ENCODE measurements at places on chromosomes 12 and 14.

- no peak for DNase-seq
These were observed 2.3 kb downstream of the DICER1 start for GRCh38 chr14:95155045-95155444.

GRCh38 chr14:93892923-93893558 is 34.1 kb upstream of the FAM181A start:
- peak; percentile 56 for DNase-seq

DNA sequence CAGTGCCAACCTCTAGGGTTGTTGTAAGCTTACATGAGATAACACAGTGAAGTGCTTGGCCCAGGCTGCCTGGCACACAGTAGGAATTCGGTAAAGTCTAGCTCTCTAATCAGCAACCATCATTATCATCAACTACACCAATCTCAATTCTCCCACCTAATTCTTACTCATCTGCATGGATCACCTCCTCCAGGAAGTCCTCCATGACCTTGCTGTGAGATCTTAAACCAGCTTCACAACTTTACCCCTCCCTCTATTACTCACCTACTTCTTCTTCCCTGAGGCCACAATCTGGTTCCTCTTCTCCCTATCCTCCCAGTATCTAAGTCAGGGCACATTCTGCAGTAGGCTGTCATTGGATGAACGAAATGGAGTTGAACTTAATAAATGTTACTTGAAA is 67.3 kb downstream of the GSC start:
- DNase-seq: peak; percentile 63

GRCh38 chr14:87967496-87967895 is 25.5 kb downstream of the GALC start:
- DNase-seq: no peak

DNA sequence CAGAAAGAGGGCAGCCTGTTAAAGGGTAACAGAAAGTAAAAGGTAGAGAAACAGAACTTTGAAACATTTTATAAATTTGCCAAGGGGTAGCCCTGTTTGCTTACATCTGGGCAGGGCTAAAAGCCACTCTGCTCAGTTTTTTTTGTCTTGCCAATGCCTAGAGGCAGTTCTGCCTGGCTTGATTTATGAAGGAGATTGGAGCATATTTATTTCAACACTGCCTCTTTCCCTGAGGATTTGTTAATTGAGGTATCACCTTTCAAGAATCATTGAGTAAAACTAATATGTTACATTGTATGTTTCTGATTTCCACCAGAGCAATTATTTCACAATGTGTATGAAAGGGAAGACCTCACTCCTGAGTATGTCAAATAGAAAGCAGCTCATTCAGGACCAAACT is 160.8 kb downstream of the GXYLT1 start:
- DNase-seq: no peak

DNA sequence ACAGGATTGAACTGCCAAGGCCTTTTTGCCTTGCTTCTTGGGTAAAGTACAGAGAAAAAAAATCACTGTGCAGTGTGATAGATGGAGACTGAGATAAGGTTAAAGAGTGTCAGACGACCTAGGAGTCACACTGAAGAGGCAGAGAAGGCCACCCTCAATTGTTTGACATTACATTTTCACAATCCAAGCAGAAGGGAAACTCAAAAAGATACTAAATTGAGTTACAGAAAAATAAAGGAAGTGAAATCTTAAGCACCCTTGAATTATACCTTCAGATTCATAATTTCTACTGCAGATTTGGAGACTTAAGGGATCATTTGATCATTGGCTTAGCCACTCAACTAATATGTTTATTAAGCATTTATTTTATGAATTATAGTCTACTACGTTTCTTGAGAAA is 97.1 kb downstream of the MYF5 start:
- DNase-seq: no peak

GRCh38 chr12:76085520-76085868 is 1.0 kb upstream of the NAP1L1 start:
- no peak for DNase-seq

DNA sequence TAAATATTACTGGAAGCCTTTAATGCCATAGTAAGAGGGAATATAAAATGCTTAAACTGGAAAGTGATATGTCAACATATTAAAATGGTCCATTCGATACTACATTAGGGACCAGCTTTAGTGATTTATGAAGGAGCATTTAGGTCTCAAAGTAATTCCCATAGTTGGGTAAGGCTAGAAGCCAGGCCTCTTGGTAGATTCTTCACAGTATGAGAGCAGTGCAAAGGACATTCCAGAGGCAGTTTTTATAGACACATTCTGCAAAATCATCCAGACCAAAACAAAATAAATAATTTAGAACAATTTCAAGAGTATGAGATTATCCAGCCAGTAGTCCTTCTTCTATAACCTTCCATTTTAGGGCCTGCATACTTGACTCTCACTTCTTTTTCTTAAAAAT is 142.6 kb upstream of the PDZRN4 start:
- DNase-seq: no peak

- no peak for DNase-seq
These were observed 31.9 kb downstream of the TSPAN8 start for GRCh38 chr12:71125949-71126348.

GRCh38 chr12:7712841-7713442 is 1.7 kb downstream of the DPPA3 start:
- no peak for DNase-seq

GRCh38 chr14:52150162-52150561 is 81.3 kb upstream of the NID2 start:
- no peak for DNase-seq

GRCh38 chr14:99510556-99511139 is 29.4 kb downstream of the CCNK start:
- DNase-seq: no peak

DNA sequence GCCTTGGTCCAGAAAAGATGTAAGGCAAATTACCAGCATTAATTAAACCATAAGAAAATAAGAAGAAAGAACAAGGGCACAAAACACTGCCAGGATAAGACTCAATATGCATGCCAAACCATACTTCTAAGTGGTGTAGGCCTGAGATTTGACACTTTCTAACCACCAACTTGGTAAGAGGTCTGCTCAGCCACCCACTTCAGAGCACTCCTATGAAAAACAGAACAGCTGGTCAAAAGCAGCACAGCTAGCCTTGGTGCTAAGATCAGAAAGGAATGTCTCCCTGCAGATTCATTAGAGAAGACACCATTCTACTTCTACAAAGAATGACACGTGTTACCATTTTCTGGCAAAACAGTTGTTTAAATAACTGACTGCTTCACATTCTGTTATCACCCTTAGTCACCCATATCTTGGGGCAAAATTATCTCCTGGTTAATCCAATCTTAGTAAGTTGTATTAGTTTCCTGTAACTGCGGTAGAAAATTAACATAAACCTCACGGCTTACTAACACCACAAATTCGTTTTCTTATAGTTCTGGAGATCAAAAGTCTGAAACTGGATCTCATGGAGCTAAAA is 13.2 kb downstream of the RPS6KA5 start:
- no peak for DNase-seq

DNA sequence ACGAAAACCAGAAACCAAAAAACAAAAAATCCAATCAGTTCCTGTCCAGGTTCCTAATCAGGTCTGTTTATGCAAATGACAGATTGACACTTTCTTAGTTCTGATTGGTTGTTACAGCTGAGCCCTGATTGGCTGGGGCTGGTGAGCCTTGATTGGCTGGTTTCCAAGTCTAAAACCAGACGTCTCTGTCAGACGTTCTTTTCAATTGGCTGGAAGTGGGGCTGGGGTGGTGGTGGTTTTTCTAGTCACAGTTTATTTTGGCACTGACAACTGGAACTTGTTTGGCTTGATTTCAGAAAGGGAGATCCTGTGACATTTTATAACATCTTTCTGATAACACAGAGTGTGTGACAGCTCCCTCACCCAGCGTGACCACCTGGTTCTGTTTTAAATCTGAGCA is 36.1 kb upstream of the PRICKLE1 start:
- peak; percentile 4 for DNase-seq

DNA sequence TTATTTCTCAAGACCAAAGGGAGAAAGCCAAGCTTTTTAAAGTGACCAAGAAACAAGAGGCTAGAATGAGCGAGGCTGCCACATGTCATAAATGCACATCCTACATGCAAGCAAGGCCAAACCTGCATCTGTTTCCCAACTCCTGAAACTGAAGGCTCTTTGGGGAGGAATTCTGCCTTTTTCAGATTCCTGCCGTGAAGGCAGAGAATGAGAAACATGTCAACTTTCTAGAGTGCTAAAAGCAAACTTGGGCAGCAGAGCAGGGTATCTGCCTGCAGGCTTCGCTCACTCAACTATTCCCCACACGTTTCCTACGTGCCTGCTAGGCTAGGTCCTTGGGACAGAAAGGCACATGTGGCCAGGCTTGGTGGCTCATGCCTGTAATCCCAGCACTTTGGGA is 15.2 kb downstream of the DPF3 start:
- DNase-seq: no peak

DNA sequence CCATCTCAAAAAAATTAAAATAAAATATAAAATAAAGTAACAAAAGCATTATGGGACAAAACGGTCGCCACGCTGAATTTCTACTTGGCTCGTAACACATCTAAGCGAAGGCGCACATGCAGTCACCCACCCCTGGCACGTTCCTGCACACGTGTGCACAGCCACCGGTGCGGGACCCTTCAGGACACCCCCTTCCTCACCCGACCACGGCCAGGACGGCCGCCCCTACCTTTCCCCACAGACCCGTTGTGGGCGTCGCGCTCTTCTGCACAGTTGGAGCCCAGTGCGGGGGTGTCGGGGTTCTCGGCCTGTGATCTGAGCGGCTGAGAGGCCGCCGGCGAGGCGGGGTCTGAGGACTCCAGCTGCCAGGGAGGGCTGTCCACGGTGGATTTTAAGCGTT is 44.4 kb upstream of the GPR68 start:
- no peak for DNase-seq

DNA sequence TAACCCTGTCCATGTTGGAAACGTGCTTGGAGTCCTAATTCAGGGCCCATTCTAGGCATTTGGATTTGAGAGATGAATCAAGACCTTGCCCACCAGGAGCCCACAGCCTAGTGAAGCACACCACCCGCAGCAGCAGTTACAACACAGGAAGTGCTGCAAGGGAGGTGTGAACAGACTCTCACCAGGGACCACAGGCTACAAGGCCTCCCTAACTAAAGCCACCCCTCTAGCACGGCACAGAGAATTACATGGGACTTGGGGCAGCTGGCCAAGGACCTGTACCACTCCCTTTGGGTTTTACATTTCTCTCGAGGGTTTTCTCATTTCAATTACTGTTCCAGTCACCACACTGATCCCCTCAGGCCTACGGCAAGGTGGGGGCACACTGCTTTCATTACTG is 49.5 kb upstream of the FOXN3 start:
- DNase-seq: no peak

GRCh38 chr12:27077586-27077985 is 4.8 kb downstream of the C12orf71 start:
- DNase-seq: peak; percentile 6

DNA sequence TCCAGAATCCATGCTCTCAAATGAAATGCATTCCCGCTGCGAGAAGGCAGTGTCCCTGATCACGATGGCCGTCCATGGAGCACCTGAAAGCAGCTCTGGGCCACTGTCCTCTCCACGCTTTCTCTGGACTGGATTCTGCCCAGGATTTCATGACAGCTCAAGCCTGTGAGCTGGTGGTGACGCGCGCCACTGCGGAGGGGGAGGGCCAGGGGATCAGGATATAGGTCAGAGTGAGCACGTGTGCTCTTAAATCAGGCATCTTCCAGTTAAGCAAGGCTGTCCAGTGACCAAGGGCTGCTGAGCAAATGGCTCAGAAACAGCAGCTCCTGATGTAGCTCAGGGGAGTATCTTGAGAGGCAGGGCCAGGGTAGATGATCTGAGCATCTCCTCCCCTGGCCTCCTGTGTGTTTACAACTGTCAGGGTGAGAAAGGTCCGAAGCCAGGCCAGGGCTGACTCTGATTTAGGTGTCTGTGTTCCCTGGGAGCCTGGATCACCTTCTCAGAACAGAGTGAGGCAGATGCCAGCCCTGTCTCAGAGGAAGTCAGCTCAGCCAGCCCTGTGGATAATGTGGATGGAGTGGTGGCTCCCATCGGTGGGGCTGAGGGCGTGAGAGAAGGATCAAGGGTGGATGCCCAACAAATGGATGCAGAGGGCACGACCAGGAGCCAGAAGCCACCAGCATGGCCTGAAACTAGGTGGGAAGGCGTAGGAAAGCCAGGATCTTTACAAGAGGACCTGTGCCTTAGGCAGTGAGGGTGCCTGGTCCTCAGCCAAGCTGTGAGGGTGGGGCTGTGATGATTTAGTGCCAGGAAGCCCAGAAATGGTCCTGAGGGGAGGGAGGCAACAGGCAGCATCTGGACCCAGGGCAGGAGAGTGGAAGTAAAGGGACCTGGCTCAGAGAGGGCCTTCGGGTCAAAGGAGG is 55.3 kb downstream of the ELK3 start:
- no peak for DNase-seq

- DNase-seq: no peak
These were observed 1.1 kb upstream of the FAR2 start for GRCh38 chr12:29147731-29148595.

GRCh38 chr12:121513464-121514183 is 67.2 kb downstream of the KDM2B start:
- DNase-seq: peak; percentile 84

- DNase-seq: no peak
These were observed 205.4 kb downstream of the NAV3 start for GRCh38 chr12:78035901-78036606.

DNA sequence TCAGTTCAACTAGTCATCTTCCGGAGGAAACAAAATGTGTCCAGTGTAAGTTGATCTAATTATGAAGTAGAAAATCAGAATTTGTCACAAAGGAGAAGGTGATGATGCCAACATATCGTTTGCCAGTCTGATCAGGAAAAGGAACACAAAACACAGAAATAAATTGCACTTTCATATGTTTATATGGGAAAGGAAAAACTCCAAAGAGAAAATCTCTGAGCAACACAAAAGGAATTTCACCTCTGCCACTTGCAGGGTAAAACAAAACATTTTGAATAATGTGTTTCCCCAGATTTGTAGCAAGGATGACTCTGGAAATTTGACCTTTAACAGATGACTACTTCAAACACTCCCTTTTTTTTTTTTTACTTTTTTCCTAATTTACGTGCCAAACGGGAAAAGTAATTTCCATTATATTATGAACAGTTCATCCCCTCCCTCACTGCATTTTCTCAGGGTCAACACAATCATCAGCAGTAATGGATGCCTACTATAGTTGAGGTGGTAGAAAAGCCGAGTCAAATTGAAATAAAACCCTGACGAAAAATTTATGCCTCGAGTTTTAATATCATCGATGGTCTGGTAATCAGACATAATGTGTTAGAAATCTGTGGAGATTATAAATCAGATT is 25.6 kb downstream of the MGAT4C start:
- DNase-seq: peak; percentile 4

All from RWPE1 (cell line).